ENCODE measurements at places on chromosomes 2 and 18.
A peak's percentile ranks its signal among the peaks of the same experiment; 100 is the strongest.

DNA sequence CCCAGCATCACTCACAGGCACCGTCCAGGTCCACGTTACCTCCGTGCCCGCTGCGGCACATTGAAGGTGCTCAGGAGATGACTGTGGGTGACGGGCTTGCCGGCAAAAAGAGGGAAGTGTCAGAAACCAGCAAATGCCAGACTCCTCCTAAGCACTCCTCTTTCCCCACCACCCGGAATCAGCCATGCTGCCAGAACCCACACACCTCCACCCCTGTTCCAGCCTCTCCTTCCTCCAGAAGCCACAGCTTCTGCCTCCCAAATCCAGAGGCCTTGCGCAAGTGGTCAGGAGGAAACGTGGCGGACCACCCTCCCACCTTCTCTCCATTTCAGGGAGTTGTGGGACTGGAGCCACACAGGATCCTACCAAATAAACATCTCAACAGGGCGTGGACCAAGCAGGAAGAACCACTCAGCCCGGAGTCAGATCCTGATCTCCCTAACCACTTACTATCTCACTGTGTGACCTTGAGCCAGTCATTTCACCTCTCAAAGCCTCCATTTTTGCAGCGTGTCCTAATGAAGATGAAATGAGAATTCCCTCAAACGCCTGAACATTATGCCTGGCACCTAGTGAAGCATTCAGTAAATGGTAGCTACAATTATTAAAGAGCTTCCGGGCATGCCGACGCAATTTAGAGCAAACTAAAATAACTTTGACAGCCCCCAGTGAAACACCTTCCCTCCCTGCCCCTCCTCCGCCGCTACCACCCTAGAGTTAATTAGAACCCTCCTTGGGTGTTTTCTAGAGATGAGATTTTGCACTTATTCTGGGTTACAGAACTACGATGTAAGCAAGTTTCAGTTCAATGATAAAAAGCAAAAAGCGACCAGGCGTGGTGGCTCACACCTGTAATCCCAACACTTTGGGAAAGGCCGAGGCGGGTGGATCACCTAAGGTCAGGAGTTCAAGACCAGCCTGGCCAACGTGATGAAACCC lies 32.9 kb downstream of the SMAD7 start:
- no peak for DNase-seq

DNA sequence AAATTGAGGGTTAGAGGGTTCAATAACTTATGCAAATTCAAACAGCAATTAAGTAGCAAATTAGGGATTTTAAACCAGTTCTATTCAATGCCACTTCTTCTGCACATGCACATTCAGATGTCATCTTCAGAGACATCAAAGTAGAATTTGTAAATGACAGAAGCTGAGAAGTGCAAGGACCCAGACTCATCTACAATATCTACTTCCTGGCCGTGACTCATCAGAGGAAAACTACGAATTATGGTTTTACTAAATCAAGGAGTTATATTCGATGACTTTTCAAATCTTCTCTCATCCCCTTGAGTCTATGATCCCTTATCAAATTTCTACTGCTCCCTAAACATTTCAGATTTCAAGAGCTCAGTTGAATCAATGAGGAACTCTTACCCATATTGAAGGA lies 20.0 kb upstream of the STAT4 start:
- DNase-seq: no peak

- no peak for DNase-seq
These were observed 639.9 kb upstream of the PIK3C3 start for GRCh38 chr18:41315134-41315533.

GRCh38 chr18:56322406-56322805 lies 316.0 kb downstream of the TXNL1 start:
- DNase-seq: no peak

GRCh38 chr18:5693699-5694294 lies 150.0 kb upstream of the EPB41L3 start:
- DNase-seq: no peak

GRCh38 chr2:72895759-72896281 lies 8.6 kb downstream of the SPR start:
- no peak for DNase-seq

- no peak for DNase-seq
These were observed 4.0 kb downstream of the CIDEA start for GRCh38 chr18:12257996-12258718.

- DNase-seq: no peak
These were observed 12.0 kb downstream of the TCF4 start for GRCh38 chr18:55576001-55576400.

GRCh38 chr2:11547912-11548497 lies 14.2 kb downstream of the GREB1 start:
- DNase-seq: no peak

GRCh38 chr2:241379481-241380480 lies 23.7 kb downstream of the FARP2 start:
- DNase-seq: no peak

GRCh38 chr18:12843420-12844350 lies 40.4 kb downstream of the PTPN2 start:
- no peak for DNase-seq

- DNase-seq: peak; percentile 14
These were observed 27.4 kb upstream of the SPR start for GRCh38 chr2:72859831-72860262.

- DNase-seq: no peak
These were observed 110.9 kb upstream of the PNPT1 start for GRCh38 chr2:55804535-55804934.

DNA sequence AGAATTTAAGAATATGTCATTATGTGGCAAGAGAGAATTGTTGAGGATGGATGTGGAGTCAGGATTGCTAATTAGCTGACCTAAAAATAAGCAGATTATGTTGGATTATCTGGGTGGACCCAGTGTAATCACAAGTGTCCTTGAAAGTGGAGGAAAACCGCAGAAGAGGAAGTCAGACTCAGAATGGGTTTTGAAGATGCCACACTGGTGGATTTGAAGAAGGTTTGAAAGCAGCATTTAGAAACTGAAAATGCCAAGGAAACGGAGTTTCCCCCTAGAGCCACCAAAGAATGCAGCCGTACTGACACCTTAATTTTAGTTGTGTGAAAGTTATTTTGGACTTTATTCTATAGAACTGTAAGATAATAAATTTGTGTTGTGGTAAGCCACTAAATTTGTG lies 41.6 kb upstream of the DPP10 start:
- DNase-seq: no peak

- no peak for DNase-seq
These were observed 79.1 kb downstream of the TRABD2A start for GRCh38 chr2:84801811-84802210.

- no peak for DNase-seq
These were observed 265.3 kb downstream of the SETBP1 start for GRCh38 chr18:44945888-44946401.

DNA sequence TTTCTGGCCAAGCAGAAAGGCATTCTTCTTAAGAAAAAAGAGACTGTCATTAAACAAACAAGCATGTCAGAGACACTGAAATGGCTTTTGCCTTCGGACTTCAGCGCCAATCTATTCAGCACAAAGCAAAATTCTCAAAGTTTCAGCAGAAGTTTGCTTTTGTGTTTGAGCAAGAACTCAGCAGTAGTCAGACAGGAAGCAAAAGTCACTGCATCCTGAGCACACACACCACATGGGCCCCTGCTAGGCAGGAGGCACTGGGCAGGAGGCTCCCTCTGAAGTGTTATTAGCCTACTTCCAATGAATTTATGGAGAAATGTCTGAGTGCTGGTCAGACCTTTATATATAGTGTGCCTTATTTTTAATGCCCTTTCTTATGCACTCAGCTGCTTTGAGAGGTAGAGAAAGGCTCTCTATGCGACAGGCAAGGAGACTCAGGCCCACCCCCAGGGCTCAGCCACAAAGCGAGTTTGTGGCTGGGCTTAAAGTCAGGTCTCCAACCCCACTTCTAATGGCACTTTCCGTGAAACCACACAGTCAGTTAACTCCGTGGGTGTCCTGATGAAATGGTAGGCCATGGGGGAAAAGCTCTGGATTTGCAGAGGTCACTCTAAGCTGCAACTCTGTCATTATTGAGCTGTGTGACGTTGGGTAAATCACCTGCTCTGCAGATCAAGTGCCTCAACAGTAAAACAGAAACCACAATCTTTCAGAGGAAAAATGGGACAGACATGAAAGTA lies 161.0 kb upstream of the TMEM200C start:
- no peak for DNase-seq

DNA sequence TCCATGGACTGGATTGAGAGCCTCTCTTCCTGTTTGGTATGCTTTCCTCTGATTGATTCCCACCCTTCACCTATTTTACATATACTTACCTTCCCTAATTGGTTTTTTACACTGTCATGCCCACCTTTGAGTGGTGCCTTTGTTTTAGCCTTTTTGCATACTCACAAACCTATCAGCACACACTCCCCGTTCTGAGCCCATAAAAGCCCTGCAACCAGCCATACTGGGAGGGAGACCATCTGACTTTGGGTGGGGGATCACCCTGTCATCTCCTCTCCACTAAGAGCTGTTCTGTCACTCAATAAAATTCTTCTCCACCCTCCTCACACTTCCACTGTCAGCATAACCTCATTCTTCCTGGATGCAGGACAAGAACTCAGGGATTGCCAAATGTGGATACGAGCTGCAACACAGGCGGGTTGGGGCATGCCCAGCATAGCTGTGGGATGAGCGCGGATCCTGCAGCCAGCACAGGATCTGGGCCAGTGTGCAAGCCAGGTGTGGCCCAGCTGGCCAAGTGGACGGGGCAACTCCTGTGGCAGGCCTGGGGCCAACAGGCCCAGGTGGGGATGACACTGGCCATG lies 9.4 kb upstream of the MOB1A start:
- no peak for DNase-seq

DNA sequence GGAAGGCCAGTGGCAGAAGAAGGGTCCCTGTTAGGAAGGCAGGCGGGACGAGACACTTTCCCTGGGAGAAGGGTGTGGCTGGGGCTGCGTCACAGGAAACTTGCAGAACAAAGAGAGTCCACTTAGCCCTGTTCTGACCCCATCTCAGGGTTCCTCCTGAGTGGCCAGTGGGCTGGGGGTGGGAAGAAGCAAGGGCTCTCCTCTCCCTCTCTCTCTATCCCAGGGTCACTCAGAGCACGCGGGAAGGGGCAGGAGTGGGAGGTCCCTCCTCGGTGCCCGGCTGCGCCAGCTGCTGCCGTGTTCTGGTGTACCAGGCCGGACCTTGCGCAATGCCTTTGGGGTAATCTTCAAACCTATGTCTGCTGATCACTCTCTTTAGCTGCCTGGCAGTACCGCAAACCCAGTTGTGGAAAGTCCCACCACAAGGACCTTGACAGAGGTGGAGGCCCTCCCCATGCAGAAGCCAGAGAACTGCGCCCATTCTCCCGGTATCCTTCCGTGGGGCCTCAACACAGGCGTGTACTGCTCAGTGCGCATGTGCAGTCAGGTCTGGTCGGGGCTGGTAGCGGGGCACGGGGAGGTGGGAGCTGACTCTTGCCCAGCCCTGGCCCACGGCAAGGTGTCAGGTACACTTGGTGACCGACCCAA lies 47.8 kb upstream of the ST3GAL5 start:
- no peak for DNase-seq

- DNase-seq: no peak
These were observed 375.4 kb downstream of the DCC start for GRCh38 chr18:52715421-52715820.

DNA sequence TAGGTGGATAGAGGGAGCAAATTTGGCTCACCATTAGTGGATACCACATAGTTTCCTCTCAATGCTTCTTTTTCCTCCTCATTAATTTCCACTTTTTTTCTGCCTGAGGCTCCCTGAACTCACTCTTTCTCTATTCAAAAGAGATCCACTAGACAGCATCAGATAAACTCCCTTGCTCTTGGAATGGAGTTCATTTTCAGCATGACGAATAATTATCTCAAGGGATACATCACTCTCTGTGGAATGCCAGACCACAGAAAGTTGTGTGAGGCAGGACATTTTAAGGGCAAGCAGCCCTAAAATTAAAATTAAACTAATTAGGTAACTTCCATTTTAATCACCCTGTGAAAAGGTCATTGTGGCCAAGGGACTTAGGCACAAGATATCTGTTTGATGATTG lies 1920.1 kb upstream of the CELF4 start:
- DNase-seq: no peak

DNA sequence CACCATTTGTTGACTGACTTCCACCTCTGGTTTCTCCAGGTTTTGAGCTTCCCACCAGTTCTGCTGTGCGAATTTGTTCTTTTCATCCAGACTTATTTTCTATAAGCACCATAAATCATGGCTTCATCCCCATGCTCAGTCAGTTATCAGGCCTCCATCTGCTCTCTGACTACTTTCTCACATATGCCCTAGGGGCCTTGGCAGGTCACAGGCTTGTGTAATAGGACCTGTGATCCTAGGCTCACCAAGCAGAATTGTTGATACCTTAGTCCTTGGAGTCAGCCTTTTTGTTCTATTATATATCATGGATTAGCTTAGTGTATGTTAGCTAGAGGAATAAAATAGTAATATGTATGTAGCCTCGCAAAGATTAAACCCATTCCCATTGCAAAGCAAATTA lies 284.2 kb upstream of the TANK start:
- DNase-seq: no peak

DNA sequence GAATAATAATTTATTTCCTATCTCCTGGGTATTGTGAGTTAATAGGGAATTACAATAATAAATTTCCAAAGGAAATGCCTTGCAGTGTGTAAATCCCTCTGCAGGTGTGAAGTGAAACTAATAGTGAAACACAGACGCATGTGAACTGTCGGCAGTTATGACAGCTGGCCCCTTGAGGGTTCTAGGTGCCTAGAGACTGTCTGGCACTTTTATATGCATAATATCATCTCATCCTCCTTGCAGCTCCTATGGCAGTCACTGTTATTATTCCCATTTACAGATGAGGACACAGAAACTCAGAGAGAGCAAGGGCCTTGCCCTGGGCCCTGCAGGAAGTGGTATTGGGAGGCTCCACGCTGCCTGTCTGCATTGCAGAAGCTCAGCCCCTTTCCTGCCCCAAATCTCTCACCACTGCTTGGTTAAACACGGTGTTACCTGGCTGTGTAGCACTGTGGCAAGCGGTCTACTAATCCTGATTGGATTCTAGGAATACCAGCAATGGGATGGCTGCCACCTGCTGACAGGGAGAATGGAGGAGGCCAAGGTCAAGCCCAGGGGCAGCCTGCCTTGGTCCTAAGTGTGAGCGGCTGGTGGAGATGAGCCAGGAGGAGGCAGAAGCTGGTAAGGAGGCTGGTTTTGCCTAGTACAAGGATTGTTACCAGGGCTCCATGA lies 32.8 kb upstream of the ACKR3 start:
- DNase-seq: no peak

DNA sequence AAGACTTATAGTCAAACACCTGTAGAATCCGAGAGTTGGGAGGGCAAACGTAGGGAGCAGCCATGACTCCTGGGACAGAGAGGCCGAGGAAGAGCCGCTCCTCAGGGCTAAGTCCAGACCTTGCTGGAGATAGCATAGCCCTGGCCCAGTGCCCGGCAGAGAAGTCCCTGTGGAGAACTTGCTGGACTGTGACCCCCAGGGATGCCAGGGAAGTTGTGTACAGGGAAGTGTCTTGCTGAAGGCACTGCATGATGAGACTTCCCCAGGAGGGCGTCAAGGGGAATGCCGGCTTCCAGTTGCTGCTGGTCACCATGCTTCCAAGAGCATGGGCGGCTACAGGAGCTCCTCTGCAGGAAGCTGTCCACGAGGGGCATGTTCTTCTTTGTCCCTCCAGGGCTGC lies 8.6 kb upstream of the CNDP1 start:
- no peak for DNase-seq
